Daoy (cell line): ENCODE measurements at places on chromosomes 6 and 20. TPM values are rescaled to one million over a fixed set of nuclear protein-coding genes. Genes with fewer than 3 reads are reported as not detected.

DNA sequence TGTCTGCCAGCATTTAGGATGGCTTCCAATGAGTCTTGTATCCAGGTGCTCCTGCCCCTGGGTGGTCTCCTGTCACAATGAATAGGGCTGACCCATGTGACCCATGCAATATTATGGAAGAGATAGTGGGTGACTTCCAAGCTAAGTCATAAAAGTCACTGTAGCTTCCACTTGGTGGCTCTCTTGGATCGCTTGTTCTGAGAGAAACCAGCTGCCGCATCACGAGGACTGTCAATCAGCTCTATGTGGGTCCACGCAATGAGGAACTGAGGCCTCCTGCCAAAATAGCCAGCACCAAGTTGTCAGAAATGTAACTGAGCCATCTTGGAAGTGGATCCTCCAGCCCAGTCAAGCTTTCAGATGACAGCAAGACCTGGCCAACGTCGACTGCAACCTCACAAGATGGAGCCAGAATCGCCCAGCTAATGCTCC is 14.9 kb upstream of the MATN4 start:
- DNase-seq: peak; percentile 56

The PHF3 gene
- total RNA-seq: 43.5 and 60.5 TPM in 2 replicates

DNA sequence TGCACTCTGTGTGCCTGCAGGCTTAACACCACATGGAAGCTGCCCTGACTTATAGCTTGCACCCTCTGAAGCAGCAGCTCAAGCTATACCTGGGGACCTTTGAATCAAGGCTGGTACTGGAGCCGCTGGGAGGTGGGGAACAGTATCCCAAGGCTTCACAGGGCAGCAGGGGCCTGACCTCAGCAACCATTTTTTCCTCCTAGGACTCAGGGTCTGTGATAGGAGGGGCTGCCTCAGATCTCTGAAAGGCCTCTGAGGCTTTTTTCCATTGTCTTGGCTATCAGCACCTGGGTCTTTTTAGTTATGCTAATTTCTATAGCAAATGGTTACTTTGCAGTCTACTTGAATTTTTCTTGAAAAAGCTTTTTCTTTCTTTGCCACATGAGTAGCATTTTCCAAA is 80.2 kb upstream of the OPRM1 start:
- no peak for DNase-seq

DNA sequence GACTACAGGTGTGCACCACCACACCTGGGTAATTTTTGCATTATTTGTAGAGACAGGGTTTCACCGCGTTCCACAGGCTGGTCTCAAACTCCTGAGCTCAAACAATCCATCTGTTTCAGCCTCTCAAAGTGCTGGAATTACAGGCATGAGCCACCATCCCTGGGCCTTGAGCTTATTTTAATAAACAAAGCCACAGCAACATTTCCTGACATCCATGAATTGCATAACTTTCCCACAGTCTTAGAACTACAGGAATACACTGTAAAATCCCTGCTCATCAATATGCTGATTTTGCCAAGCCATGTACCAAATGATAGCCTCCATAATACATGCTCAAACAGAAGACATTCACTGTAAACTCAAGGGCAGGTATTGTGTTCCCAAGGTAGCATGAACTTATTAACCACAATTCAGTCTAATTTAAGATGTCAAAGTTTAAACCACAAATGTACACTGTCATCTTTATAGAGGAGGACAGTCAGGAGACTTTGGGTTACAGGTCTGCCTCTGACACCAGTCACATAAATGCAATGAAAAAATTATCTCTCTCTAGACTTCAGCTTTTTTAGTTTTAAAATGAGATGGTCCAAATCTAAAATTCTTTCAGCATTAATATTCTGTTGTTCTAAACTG is 40.0 kb downstream of the NUDT3 start:
- DNase-seq: no peak

The SUN5 gene
- not detected in 2 replicates for total RNA-seq

GRCh38 chr6:73062837-73063236 is 162.5 kb downstream of the KHDC1L start:
- no peak for DNase-seq

GRCh38 chr6:82013561-82014530 is 233.7 kb downstream of the IBTK start:
- DNase-seq: peak; percentile 73

The DDO gene
- 1.2 and 1.9 TPM in 2 replicates for total RNA-seq

- peak; percentile 4 for DNase-seq
These were observed 773.9 kb upstream of the MMS22L start for GRCh38 chr6:98056955-98057354.

GRCh38 chr6:109221543-109222195 is 126.4 kb downstream of the CEP57L1 start:
- DNase-seq: no peak

The FAM50B gene
- total RNA-seq: 5.3 and 6.1 TPM in 2 replicates

The USP49 gene
- total RNA-seq: 0.83 and 3.9 TPM in 2 replicates

The FAM83D gene
- total RNA-seq: 73.0 and 84.1 TPM in 2 replicates

The SLC44A4 gene
- total RNA-seq: not detected in 2 replicates

The IER3 gene
- total RNA-seq: 344 and 350 TPM in 2 replicates

GRCh38 chr6:146087386-146087785 is 58.5 kb downstream of the GRM1 start:
- no peak for DNase-seq

- no peak for DNase-seq
These were observed 160.7 kb downstream of the LRFN2 start for GRCh38 chr6:40426346-40427066.

DNA sequence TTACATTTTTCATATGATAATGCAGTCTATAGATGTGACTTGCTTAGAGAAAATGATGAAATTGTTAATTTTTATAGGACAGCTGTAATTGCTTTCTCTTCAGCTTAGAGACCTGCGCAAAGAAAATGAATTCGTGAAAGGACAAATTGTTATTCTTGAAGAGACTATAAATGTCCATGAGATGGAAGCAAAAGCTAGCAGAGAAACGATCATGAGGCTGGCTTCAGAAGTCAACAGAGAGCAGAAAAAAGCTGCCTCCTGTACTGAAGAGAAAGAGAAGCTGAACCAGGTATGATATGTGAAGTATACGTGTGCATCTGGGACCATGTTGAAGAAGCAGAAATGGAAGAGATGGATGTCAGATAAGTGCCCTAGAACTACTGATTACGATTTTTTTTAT is 54.4 kb downstream of the CCDC170 start:
- no peak for DNase-seq

DNA sequence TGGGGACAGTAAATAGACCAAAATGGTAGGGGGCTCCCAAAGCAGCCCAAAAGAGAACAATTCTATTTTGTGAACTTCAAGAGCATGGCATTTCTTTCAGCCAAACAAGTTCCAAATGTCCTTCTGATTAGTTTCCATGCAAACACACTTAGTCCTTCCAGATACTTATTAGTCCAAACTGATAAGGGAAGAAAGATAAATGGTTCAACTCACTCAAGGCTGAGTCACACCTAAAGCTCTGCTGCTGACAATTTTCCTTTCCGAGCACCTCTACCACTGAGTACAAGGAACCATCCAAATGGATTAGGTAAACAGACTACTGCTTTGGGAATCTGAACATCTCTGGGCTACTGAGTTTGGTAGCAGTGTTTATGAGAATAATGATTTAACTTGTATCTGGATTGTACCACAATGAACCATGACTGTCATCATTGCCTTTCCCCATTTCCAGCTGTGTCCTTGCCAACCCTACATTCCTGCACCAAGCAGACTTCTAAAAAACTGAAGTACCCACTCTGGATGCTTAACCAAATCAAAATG is 71.2 kb downstream of the TNFRSF21 start:
- DNase-seq: peak; percentile 38

DNA sequence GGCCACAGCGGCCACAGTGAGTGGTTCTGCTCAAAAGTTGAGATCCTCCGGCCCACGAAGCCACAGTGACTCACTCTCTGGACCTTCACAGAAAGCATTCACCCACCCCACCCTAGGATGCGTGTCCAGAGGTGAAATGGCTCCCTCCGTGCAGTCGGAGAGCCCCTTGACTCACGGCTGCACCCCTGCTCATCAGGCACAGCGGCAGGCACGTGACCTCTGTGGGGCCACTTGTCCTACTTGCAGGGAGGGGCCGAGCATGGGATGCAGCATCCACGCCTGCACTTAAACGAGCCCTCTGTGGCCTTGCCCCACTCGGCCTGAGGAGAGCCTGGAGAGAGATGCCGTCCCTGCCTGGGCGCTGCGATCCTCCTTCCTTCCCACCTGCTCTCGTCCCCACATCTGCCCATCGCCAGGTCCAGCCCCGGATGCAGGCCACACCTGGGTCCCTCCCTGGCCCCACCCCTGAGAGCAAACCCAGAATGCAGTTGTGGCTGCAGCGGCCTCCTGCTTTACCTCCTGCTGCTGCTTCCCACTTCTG is 28.7 kb downstream of the NTSR1 start:
- no peak for DNase-seq

DNA sequence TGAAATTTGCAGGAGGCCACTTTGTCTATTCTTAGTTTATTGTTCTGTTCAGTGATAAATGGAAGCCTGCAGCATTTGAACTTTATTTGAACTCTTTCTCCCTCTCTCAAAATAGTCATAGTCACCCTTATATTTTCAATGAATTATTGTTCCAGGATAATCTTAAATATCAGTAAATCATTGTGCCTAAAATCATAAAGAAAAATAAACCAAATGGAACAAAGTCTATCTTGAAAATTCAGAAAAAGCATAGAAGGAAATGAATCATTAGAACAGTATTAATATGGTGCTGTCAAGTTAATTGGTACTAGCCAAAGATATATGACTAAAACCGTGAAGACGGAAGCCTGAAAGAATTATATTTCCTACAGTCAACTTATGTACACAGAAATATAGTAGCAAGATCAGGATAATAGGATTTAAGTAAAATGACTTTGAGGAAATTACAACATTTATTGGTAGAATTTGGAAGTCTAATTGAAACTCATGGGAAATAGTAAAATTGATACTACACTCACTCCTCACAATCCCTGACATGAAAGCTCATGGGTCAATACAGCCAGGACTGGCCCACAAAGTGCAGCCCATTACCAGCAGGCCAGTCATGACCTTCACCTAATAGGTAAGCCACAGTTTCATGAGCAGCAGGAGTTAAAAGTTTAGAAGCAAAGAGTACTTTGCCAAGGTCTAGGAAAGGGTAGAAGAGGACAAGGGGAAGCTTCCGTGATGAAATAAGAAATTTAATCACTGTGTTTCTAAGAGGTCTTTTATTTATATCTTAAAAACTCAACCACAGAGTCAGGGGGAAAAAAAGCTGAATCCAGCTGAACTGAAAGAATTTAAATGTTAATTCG is 119.9 kb upstream of the ENPP5 start:
- DNase-seq: no peak

The PHACTR1 gene
- total RNA-seq: 4.1 and 13.2 TPM in 2 replicates

GRCh38 chr6:48177786-48178185 is 66.8 kb upstream of the PTCHD4 start:
- DNase-seq: no peak
